NCI-H2171 (cell line): ENCODE measurements at places on chromosomes 3 and 15.

- DNase-seq = no peak
Observed at GRCh38 chr15:98966091-98966787, 41.4 kb downstream of the PGPEP1L start.

DNA sequence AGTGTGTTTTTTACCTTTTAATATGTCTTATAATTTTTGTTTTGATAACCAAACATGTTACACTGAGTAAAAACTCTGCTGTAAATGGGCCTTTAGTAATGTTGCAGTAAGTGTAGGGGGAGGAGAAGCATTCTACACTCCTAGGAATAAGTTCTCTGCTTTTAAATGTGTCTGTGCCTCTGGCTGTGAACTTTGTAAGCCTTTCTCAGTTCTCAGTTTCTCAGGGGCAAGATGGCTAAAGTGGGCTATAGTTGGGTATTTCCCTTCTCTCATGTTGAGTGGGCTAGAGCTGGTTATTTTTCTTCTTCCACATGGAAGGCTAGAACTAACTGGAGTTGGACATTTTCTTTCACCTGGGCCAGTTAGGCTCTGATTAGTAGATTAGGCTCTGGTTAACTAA lies 75.3 kb upstream of the NUDT16 start:
- DNase-seq = no peak

DNA sequence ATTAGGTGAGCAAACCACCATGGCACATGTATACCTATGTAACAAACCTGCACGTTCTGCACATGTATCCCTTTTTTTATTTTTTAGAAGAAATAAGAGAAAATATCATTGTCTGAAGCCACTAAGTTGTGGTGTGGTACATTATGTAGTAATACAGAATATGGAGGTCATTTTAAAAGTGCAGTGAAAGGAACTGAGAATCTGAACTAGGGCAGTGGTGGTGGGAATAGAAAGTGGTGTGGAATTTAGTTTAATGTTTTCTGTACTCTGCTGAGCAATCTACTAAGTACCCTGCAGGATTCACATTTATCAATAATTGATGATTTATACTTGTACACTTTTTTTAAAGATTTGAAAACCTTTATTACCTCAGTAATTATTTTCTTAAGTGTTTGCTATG lies 283.5 kb downstream of the CHL1 start:
- DNase-seq = no peak

GRCh38 chr15:32646291-32646690 lies 4.8 kb downstream of the SCG5 start:
- DNase-seq = peak; percentile 92

- DNase-seq = no peak
Observed at GRCh38 chr3:30020380-30020779, 586.0 kb upstream of the TGFBR2 start.

DNA sequence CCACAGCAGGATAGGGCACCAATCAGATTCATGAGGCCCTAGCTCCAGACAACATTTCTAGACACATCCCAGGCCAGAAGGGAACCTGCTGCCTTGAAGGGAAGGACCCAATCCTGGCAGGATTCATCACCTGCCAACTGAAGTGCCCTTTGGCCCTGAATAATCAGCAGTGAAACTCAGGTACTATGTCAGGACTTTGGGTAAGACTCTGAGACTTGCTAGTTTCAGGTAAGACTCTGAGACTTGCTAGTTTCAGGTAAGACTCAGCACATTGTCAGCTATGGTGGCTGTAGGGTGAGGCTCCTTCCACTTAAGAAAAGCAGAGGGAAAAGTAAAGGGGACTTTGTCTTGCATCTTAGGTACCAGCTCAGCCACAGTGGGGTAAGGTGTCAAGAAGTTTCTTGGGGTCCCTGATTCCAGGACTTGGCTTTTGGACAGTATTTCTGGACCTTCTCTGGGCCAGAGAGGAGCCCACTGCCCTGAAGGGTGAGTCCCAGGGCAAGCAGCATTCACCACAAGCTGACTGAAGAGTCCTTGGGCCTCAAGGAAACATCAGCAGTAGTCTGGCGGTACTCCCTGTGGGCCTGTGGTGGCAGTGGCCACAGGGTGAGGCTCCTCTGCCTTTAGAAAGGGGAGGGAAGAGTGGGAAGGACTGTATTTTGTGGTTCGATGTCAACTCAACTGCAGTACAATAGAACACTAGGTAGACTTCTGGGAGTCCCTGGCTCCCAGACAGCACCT lies 13.7 kb upstream of the COL8A1 start:
- no peak for DNase-seq

- no peak for DNase-seq
Observed at GRCh38 chr15:90287101-90287500, 21.6 kb downstream of the NGRN start.

DNA sequence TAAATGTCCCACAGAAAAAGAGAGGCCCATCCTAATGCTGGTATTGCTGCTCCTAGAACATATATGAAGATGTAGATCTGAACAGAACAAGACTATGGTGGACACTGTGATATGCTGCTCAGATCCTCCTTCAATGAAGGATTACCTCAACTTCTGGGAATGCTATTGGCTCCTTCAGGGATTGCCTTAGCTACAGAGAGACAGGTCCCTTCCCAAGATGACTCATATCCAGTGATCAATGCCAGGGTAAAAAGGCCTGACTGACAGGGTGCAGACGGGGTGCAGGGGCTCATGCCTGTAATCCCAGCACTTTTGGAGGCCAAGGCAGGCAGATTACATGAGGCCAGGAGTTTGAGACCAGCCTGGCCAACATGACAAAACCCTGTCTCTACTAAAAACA lies 20.5 kb upstream of the STAG1 start:
- DNase-seq = no peak

GRCh38 chr3:104198131-104198530 lies 1168.6 kb upstream of the ALCAM start:
- peak; percentile 48 for DNase-seq

DNA sequence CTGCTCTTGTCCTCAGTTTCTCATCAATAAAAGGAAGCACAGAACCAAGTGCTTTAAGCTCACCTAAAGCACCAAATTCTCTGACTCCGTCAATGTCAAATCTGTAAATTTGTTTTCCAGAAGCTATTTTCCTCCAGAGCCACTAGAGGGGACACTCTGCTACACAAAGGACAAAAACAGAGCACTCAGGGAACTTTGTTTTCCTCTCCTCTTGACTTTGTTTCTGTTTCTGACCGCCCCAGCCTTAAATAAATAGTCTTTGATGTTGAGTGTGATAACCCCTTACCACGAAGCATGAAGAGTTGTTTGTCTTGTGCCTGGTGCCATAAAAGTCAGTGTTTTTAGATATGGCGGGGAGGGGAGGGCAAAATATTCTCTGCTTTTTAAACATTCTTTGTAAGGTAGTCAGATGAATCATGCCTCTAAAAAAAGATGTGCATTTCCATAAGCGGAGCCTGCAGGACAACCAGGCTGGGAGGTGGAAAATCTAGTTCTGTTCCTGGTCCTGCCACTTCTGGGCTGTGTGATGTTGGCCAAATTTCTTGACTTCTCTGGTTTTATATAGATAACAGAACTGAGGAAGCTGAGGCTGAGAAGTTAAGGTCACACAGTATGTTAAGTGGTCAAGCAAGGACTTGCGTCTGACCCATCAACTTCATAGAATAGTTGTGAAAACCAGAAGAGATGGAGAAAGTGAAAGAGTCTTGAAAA lies 7.3 kb upstream of the ZBTB38 start:
- DNase-seq = no peak

- no peak for DNase-seq
Observed at GRCh38 chr15:26083896-26084295, 220.8 kb upstream of the ATP10A start.
